ENCODE measurements at places on chromosomes 16 and 17. TPM values are rescaled to one million over a fixed set of nuclear protein-coding genes. Genes with fewer than 3 reads are reported as not detected.

Gene MEOX1
- 0.18 TPM for total RNA-seq

GRCh38 chr16:57277586-57277985 is 6.9 kb downstream of the PLLP start:
- DNase-seq: peak; percentile 98

Gene CA5A
- total RNA-seq: not detected

- no peak for DNase-seq
These were observed 15.3 kb downstream of the OSBPL7 start for GRCh38 chr17:47806026-47806912.

DNA sequence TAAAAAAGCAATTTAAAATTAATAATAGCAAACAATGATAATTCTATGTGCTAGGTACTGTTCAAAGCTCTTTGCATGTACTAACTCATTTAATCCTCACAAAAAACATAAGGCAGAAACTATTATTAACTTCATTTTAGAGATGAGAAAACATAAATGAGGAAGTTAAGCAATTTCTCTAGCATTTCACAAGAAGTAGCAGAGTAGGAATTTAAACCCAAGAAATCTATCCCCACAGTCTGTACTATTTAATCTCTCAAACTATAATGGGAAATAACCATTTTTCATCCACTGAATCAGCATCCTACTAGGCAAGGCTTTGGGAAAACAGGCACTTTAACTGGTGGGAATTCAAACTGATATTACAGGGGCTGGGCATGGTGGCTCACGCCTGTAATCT is 42.2 kb upstream of the INTS2 start:
- DNase-seq: no peak

GRCh38 chr17:37100231-37100630 is 151.5 kb downstream of the AATF start:
- DNase-seq: no peak

GRCh38 chr17:542943-543342 is 171.7 kb downstream of the VPS53 start:
- no peak for DNase-seq

GRCh38 chr16:2472885-2473445 is 1.9 kb downstream of the NTN3 start:
- DNase-seq: no peak

- DNase-seq: peak; percentile 54
These were observed 28.8 kb downstream of the DYNLRB2 start for GRCh38 chr16:80569440-80570105.

GRCh38 chr16:27463741-27464591 is 62.0 kb downstream of the IL21R start:
- no peak for DNase-seq

- peak; percentile 28 for DNase-seq
These were observed 577 bp downstream of the TTC19 start for GRCh38 chr17:15999974-16000827.
